ENCODE measurements at places on chromosomes 4 and X.

- DNase-seq, result no peak
Measured at GRCh38 chrX:2451501-2452316, 49.1 kb downstream of the DHRSX start.

GRCh38 chr4:13088726-13089658 is 395.1 kb downstream of the RAB28 start:
- DNase-seq, result no peak

DNA sequence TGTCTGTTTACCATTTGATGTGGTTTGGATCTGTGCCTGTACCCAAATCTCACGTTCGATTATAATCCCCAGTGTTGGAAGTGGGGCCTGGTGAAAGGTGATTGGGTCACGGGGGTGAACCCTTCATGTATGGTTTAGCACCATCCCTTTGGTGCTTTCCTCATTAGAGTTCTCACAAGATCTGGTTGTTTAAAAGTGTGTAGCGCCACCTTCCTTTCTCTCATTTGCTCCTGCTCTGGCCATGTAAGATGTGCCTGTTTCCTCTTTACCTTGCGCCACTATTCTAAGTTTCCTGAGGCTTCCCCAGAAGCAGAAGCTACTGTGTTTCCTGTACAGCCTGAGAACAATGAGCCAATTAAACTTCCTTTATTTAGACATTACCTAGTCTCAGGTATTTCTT is 610.7 kb upstream of the ADGRL3 start:
- DNase-seq, result no peak

DNA sequence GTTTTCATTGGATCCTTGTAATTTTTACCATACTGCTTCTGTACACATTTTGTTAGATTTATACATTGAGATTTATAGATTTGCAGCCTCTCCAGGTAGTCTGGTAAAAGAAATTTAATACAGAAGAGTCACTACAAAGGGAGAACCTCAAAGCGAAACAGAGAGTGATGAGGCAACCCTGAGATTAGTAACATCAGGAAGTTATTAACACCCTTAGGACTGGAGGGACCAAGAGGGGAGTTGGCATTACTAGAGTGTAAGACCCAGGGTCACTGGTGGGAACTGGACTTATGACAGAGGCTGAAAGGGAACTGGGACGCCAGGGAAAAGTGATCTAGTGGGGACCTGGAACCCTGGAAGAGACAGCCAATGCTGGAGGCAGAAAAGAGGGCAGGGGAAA is 20.6 kb upstream of the MAML3 start:
- DNase-seq, result no peak

DNA sequence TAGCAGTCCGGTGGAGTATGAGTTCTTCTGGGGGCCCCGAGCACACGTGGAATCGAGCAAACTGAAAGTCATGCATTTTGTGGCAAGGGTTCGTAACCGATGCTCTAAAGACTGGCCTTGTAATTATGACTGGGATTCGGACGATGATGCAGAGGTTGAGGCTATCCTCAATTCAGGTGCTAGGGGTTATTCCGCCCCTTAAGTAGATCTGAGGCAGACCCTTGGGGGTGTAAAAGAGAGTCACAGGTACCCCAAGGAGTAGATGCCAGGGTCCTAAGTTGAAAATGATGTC is 852 bp downstream of the MAGEH1 start:
- DNase-seq, result no peak

GRCh38 chr4:66555301-66555700 is 885.0 kb upstream of the EPHA5 start:
- no peak for DNase-seq

DNA sequence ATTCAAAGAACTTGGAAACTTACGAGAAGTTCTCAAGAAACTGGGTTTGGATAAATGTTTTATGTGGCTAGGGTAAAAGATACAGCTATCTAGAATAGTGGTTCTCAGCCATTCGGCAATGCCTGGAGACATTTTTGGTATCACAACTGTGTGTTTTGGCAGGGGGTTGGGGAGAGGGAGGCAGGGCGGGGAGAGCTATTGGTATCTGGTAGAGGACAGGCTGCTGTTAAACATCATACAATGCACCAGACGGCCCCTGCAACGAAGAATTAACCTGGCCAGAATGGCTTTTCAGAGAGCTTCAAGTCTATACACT is 50.8 kb upstream of the MND1 start:
- DNase-seq, result no peak

- no peak for DNase-seq
Measured at GRCh38 chrX:70960730-70961129, 29.8 kb upstream of the SLC7A3 start.

- DNase-seq, result no peak
Measured at GRCh38 chr4:182880387-182881356, 36.5 kb downstream of the DCTD start.

DNA sequence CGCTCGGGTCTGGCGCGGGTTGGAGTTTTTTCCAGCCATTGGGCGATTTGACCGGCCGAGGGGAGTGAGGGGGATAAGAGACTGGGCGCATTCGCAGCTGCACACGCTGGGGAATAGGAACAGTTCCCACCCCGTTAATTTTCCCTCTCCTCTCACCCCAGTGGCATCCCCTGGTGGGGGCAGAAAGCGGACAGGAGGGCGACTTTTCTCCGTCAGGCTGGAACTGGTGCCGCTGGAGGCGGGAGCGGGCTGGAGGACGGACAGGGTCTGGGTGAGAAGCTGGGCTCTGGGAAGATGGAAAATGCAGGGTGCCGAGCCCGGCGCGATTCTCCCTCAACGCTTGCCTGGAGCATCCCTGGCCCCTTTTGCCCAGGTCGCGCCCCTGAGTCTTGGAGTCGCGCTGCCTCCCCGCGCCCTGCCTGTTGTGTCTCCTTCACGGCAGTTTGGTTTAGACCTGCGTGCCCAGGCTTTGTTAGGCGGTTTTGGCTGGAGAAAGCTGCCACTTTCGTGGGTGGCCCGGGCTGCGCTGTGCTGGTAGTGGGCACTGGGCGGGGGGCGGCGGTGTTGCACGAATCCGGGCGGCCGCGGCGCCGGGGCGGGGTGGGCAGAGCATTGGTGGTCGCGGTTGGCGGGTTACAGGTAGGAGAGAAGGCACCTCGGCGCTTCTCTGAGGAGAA is 2.0 kb downstream of the ADGRL3 start:
- DNase-seq, result no peak

GRCh38 chr4:173752610-173753230 is 222.7 kb upstream of the HAND2 start:
- no peak for DNase-seq

DNA sequence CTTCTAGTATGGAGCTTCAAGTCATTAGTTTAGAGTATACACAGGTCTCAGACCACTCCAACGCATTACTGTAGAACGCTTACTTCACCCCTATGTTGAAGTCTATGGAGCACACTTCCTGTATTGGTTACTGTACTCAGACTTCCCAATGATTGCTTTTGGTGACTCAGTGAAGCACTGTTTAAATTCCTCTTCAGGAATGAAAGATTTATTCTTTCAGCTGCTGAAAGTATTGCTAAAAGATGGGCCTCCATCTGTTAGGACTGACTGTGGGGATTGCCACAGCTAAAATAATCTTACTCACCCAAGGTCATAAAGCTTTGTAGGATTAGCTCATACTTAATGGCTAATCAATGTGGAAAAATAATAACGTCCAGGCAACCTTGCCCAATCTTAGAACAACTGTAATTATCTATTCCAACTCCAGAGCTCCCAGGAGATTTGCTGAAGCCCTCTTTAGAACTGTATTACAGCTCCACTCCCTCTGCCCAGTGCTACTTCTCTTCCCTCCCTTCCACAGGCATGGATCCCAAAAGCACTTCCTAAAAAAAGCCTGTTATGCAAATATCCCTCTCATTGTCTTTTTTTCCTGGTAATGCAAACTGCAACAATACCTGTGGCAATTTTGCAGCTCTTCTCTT is 281.9 kb upstream of the HS3ST1 start:
- no peak for DNase-seq

DNA sequence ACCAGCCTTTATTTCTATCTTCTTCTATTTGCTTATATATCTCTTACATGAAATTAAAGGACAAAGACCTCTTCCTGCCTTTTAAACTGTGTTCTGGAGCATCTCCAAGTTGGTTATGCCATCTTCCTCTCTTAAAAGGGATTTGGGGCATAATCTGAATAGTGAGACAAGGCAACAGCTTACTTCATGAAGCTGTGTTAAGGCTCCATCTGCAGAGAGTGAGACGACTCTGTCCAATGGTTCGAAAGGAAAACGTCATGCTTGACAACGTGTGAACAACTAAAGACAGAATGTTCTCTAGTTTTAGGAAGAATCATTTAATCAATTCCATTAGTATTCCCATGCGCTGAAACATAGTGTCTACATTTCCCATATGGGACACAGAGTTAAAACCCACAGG is 59.4 kb downstream of the GPM6A start:
- no peak for DNase-seq

DNA sequence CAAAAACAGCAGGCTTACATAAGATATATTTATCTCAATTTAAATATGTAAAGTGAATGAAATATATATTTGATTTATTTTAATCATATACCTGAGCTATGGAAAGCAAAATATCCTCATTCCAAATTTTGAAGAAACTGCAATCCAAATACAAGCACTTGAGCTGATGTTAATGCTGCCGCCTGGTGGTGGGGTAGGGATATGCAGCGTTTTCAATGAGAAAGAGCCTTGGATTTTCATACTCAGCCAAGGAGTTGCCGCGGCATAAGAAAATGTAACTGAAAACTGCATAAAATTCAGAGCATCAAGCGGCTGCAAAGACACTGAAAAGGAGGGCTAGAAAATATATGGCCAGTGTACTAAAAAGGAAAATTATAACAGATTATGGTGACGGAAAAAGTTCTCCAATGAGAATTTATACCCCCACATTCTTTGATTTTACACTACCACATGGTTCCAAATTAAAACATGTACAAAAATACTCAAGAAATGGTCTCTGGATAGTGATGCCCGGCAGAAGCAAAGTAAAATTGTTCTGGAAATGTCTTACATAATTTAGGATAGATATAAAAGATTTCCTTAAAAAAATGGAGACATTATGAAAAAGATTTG is 660.3 kb upstream of the PITX2 start:
- DNase-seq, result no peak

DNA sequence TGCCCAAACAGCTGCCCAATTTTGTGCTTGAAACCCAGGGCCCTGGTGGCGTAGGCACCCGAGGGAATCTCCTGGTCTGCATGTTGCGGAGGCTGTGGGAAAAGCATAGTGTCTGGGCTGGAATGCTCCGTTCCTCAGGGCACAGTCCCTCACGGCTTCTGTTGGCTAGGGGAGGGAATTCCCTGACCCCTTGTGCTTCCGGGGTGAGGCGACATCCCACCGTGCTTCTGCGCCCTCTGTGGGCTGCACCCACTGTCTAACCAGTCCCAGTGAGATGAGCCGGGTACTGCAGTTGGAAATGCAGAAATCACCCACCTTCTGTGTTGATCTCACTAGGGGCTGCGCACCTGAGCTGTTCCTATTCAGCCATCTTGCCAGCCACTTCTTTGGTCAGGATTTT is 399.4 kb upstream of the FTHL17 start:
- no peak for DNase-seq

GRCh38 chrX:150429594-150429993 is 66.5 kb downstream of the MAMLD1 start:
- DNase-seq, result no peak

DNA sequence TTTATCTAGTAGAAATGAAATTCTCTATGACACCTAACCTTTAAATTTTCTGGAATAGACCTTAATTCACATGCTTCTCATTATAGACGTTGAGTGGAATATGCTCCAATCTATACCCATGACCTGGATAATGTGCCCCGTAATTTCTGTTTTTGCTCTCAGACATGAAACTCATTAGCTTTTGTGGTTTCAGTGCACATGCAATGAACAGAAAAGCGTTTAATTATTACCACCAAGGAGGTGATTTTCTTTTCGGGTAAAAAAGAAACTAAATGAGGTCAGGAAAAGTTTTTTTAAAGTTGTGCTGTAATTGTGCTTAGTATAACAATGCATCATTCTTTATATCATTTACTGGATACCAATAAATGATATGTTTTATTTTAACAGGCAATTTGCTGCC is 1703.9 kb upstream of the TENM3 start:
- no peak for DNase-seq

GRCh38 chr4:38946919-38947318 is 79.3 kb downstream of the FAM114A1 start:
- no peak for DNase-seq

DNA sequence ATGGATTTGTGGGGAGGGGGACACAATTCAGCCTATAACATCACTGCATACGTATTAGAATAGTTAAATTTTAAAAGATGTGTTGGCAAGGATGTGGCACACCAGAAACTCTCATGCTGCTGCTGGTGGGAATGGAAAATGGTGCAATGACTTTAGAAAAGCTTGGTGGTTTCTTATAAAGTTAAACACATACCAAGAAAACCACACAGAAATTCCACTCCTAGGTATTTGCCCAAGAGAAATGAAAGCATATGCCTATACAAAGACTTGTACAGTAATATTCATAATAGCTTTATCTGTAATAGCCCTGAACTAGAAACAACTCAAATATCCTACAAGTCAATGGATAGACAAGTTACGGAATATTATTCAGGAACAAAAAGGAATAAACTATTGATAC is 71.3 kb upstream of the PDHA1 start:
- no peak for DNase-seq

- DNase-seq, result no peak
Measured at GRCh38 chrX:152992115-152992514, 1.8 kb downstream of the PNMA5 start.

DNA sequence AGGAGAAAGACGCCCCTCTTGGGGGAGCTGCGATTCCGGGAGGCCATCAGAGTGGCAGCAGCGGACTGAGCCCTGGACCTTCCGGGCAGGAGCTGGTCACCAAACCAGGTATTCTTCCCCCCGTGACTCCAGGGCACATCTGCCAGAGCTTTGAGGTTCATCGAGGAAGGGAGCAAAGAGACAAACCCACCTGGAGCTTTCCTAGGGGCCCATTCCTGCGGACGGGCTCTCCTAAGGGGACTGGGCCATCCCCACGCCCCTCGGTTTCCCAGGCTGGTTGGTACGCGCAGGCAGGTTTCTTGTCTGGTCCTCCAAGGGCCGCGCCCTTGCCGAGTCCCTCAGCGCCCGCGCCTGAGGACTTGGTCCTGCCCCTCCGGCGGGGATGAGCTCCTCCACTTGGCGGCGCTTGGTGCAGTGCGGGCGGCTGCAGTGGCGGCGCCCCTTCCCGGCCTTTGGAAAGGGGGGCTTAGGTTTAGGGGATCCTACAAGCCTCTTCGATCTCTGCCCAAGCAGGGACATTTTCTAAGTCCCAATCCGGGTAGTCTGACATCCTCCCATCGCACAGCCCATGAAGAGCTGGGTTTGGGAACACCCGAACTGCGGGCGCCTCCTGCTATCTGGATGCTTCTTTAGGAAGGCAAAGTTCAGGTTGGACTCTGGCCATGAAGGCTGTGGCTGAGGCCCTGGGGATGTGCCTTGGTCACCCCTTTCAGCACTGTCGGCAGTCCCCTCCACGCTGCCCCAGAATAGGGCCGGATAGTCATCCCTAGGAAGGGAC is 538 bp downstream of the STBD1 start:
- DNase-seq, result no peak

All from forelimb muscle (tissue), 1 donor.